ENCODE measurements at places on chromosomes 6 and 20.
A peak's percentile ranks its signal among the peaks of the same experiment; 100 is the strongest.

- peak; percentile 13 for DNase-seq
These were observed 603 bp downstream of the TASP1 start for GRCh38 chr20:13638162-13638495.

GRCh38 chr6:148563066-148563465 is 183.8 kb upstream of the UST start:
- DNase-seq = no peak

GRCh38 chr6:157390273-157391060 is 9.5 kb downstream of the ZDHHC14 start:
- no peak for DNase-seq

- DNase-seq = no peak
These were observed 22.6 kb downstream of the GNAS-AS1 start for GRCh38 chr20:58828136-58828535.

DNA sequence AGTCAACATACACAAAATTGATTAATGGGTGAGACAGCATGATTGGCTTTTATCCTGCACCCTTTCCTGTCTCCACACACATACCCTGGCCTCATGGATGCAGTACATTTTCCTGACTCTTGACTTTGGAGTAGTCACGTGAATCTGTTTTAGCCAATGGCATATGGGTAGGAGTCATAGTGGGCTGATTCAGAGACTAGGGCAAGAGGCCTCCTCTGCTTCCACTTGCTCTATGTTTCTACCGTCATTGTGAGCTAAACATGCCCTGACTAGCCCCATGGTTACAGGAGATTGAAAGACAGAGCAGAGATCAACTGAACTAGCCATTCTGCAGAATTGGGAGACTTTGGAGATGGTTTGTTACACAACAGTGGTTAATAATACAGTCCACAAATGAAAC is 850.0 kb downstream of the DHX35 start:
- peak; percentile 48 for DNase-seq

DNA sequence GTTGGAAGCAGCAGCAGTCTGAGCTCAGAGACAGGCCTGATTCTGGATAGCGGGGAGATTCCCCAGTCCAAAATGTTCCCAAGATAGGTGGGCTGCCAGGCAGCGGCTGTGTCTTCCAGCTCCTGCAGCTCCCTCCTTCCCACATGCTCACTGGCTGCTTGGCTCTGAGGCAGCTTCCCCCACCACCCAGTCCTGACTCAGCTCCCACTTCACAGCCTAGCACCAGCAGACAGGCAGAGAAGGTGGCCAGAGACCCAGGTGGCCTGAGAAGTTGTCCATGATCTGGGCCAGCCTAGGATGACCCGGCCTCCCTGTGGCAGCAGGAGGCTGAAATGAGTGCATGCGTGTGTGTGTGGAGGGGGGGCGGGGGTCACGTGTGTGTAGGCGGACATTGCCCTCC is 94.9 kb downstream of the MDGA1 start:
- no peak for DNase-seq

GRCh38 chr6:18990059-18990978 is 603.2 kb downstream of the RNF144B start:
- DNase-seq = peak; percentile 94

- DNase-seq = no peak
These were observed 9.2 kb downstream of the FOXS1 start for GRCh38 chr20:31835977-31836852.

GRCh38 chr20:25022680-25023079 is 30.1 kb upstream of the APMAP start:
- peak; percentile 17 for DNase-seq

DNA sequence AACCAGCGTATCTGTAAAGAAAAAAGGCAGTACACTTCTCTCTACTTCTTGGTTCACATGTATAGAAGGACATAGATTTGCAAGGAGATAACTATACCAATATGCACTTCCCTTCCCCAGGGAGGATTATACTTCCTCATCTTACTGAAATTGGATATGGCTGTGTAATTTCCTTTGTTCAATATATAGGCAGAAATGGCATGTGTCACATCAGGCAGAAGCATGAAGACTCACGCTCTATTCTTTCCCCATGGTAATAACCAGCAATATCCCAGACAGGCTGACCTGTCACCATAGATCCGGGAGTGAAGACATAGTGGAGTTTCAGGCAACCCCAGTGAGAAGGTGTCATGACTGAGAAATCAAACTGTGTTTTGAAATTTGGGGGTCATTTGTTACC is 518.3 kb downstream of the KIF16B start:
- no peak for DNase-seq

DNA sequence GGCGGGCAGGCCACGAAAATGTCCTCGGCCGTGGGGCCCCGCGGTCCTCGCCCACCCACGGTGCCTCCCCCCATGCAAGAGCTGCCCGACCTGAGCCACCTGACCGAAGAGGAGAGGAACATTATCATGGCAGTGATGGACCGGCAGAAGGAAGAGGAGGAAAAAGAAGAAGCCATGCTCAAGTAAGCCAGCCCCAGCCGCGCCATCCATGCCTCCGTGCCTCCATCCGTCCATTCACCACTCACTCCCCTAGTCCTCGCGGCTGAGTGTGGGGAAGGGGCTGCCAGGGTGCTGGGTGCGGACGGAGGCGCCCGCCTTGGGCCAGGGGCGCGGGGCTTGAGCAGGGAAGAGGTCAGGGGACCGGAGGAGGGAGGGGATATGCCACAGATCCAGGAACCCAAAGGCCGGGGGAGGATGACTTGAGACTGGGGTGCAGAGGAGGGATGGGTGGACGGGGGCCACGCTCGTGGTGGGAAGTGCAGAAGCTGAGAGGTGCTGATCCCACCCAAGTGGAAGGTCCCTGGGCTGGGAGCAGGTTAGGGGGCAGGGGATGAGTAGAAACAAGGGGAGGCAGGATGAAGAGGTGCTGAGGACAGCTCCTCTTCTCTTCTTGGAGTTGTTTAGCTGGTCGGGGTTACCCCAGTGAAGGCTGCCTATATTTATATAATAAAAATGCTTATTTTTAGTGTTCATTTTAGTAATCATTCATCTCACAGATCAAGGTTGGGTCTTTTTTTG is 825 bp downstream of the RIMS1 start:
- DNase-seq = no peak

DNA sequence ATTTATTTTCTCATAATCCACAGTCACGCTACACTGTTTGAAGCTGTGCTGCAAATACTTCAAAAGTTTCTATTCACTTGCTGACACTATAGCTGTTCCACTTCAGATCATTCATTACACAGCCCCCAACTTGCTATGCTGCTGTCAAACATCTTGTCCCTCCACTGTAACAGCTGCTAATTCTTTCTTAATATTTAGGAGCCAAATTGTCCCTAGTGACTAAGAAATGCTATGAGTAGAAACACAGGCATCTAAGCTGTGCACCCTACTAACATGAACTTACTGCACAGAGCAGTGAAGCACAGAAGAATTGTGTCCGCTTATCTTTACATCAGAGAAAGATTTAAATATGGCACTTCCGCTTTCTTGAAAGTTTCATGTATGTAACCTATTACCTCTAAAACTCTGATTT is 91.3 kb downstream of the PDE10A start:
- DNase-seq = no peak
